Thoracic aorta (tissue), 2 donors: ENCODE measurements at places on chromosomes 1 and 21. TPM values are rescaled to one million over a fixed set of nuclear protein-coding genes. Genes with fewer than 3 reads are reported as not detected.

DNA sequence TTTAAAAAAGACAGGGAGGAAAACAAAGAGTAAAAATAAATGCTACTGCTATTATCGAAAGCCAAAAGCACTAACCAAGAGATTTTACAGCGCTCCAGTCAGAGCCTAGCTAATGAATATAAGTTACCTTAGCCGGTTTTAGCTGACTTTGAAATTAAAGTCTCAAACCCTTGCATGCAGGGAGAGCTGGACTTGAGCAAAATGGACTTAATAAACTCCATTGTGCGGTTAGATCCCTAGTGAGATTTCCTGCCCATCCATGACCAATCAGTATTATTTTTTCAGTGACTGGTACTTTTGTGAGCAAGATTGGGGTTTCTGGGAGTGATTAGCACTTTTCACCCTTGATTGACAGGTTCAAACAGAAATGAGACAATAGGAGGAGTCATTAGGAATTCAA lies 333.4 kb upstream of the ADGRL2 start:
- no peak overlapping the region for H3K27ac ChIP-seq
- no peak for DNase-seq
- no peaks in the 10 kb centered on the region for H3K27me3 ChIP-seq
- H3K4me3 ChIP-seq, result no peak overlapping the region
- H3K36me3 ChIP-seq, result no peaks in the 10 kb centered on the region
- H3K4me1 ChIP-seq, result no peaks in the 10 kb centered on the region

GRCh38 chr1:66489972-66490601 lies 43.9 kb upstream of the SGIP1 start:
- no peaks in the 10 kb centered on the region for H3K27me3 ChIP-seq
- H3K4me1 ChIP-seq, result peaks cover 15% of the 10 kb centered on the region
- H3K36me3 ChIP-seq, result no peaks in the 10 kb centered on the region
- H3K4me3 ChIP-seq, result no peak overlapping the region

DNA sequence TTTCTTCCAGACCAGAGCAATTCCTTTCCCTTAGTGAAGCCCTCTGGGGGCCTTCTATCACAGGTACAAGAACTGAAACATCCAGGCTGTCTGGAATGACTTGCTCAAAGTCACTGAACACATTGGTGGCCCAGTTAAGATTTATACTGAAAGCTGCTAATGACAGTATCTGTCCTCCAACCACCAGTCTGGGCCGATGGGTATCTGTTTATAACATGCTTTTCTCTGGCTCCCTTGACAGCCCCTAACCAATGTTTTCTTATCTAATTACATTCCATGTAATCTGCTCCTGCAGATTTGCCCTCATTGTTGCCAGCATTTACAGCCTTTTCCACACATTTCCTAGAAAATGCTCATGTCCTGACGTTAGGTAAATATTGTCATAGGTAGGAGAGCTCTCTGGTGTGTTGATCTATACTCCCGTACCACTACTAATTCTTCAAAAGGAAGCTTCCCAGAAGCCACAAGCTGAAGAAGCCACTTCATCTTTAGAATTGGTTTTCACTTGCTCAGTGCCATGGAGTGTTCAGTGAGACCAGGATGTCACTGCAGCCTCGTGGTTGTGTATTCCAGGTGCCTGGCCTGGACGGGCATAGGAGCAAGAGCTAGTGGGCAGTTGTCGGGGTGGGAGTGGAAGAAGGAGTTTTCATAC lies 163.9 kb downstream of the TSEN15 start:
- no peak overlapping the region for H3K4me3 ChIP-seq
- H3K27ac ChIP-seq, result no peak overlapping the region
- H3K4me1 ChIP-seq, result peaks cover 9% of the 10 kb centered on the region

DNA sequence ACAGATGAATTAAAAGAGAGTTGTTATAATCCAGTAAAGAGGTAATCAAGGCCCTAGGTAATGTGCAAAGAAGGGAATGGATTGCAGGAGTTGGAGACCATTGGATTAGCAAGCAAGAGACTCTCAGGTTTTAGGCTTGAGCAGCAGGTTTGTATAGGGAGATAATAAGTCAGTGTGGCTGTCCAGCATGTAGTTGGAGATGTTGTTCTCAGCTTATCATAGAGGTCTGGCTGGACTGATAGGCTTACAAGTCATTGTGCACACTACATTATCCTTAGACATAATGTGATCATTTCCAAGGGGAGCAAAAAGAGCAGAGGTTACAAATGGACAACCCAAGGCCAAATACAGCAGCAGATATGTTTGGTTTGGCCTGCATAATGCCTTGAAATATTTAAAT lies 45.9 kb upstream of the SAMD13 start:
- peaks cover 40% of the 10 kb centered on the region for H3K4me1 ChIP-seq
- H3K36me3 ChIP-seq, result no peaks in the 10 kb centered on the region
- H3K27ac ChIP-seq, result no peak overlapping the region
- DNase-seq, result no peak
- H3K27me3 ChIP-seq, result no peaks in the 10 kb centered on the region
- no peak overlapping the region for H3K4me3 ChIP-seq

- no peak overlapping the region for H3K4me3 ChIP-seq
- H3K36me3 ChIP-seq, result no peaks in the 10 kb centered on the region
- H3K4me1 ChIP-seq, result peaks cover 9% of the 10 kb centered on the region
- no peak for DNase-seq
- H3K27me3 ChIP-seq, result no peaks in the 10 kb centered on the region
- no peak overlapping the region for H3K27ac ChIP-seq
These were observed 9.2 kb upstream of the ERRFI1 start for GRCh38 chr1:8035289-8035688.

GRCh38 chr1:65260851-65261473 lies 48.4 kb upstream of the DNAJC6 start:
- no peaks in the 10 kb centered on the region for H3K36me3 ChIP-seq
- no peak overlapping the region for H3K4me3 ChIP-seq
- peaks cover 4% of the 10 kb centered on the region for H3K4me1 ChIP-seq
- no peaks in the 10 kb centered on the region for H3K27me3 ChIP-seq
- H3K27ac ChIP-seq, result no peak overlapping the region

GRCh38 chr1:241817331-241817792 lies 30.6 kb upstream of the EXO1 start:
- no peaks in the 10 kb centered on the region for H3K36me3 ChIP-seq
- no peaks in the 10 kb centered on the region for H3K27me3 ChIP-seq
- DNase-seq, result no peak
- no peak overlapping the region for H3K4me3 ChIP-seq

DNA sequence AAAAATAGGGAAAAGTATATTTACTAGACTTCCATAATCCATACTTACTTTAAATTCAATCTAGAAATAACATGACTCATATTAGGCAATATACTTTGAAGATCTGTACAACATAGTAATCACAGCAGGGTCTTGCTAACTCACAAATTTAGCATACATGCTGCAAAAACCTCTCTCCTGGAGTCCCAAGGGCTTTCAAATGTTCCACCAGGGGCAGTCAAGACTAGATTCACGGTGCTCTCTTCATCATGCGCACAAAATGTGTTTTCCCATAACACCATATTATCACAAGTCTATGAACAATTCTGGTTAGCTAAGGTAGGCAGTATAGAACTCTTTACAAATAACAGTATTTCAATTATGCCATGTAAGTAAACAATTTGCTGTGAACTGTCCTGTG lies 45.8 kb downstream of the SSX2IP start:
- no peaks in the 10 kb centered on the region for H3K4me1 ChIP-seq
- H3K4me3 ChIP-seq, result no peak overlapping the region
- DNase-seq, result no peak
- H3K27me3 ChIP-seq, result no peaks in the 10 kb centered on the region
- H3K36me3 ChIP-seq, result no peaks in the 10 kb centered on the region

Gene FAM110D
- 10.6 TPM for total RNA-seq
